ENCODE measurements at places on chromosomes 13 and 19. TPM values are rescaled to one million over a fixed set of nuclear protein-coding genes. Genes with fewer than 3 reads are reported as not detected.
A peak's percentile ranks its signal among the peaks of the same experiment; 100 is the strongest.

- H3K4me1 ChIP-seq = no peaks in the 10 kb centered on the region
- no peak overlapping the region for H3K27ac ChIP-seq
- no peaks in the 10 kb centered on the region for H3K27me3 ChIP-seq
These were observed 33.6 kb downstream of the KCTD15 start for GRCh38 chr19:33830264-33830663.

The KIR2DL1 gene
- total RNA-seq = not detected

DNA sequence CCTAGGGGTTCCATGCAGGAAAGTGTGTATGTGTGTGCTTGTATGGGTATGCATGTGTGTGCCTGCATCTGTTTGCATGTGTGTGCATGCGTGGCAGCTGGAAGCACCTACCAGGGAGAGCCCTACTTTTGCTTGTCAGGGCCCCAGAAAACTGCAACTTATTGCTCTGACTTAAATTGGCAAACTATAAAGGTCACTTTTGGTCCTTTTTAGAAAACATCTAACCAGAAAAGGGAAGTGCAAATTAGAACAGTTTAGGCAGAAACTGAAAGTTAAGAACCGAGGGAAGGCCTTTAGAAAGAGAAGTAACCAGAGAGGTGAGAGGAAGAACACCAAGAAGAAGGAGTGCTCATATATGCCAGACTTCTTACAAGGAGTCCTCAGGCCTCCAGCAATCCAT is 32.5 kb downstream of the DLEU7 start:
- DNase-seq = no peak
- no peaks in the 10 kb centered on the region for H3K36me3 ChIP-seq

GRCh38 chr19:14377883-14378328 is 3.3 kb upstream of the ADGRE5 start:
- no peaks in the 10 kb centered on the region for H3K36me3 ChIP-seq
- no peaks in the 10 kb centered on the region for H3K27me3 ChIP-seq
- no peak for DNase-seq

- H3K4me1 ChIP-seq = peaks cover 65% of the 10 kb centered on the region
- H3K36me3 ChIP-seq = no peaks in the 10 kb centered on the region
- no peaks in the 10 kb centered on the region for H3K27me3 ChIP-seq
- no peak for DNase-seq
These were observed 583 bp downstream of the TECR start for GRCh38 chr19:14530005-14530348.

The ZNF492 gene
- total RNA-seq = not detected

The SHFL gene
- 46.9 TPM for total RNA-seq

- H3K27ac ChIP-seq = peak overlapping the region; percentile 40
- H3K27me3 ChIP-seq = no peaks in the 10 kb centered on the region
- no peaks in the 10 kb centered on the region for H3K36me3 ChIP-seq
- H3K4me3 ChIP-seq = no peak overlapping the region
These were observed 40.6 kb downstream of the DCLK1 start for GRCh38 chr13:36090592-36090991.

GRCh38 chr19:58477871-58478270 is 1.7 kb downstream of the ZNF446 start:
- DNase-seq = peak; percentile 87
- peaks cover 20% of the 10 kb centered on the region for H3K4me1 ChIP-seq
- H3K4me3 ChIP-seq = no peak overlapping the region
- H3K27me3 ChIP-seq = no peaks in the 10 kb centered on the region
- no peak overlapping the region for H3K27ac ChIP-seq

DNA sequence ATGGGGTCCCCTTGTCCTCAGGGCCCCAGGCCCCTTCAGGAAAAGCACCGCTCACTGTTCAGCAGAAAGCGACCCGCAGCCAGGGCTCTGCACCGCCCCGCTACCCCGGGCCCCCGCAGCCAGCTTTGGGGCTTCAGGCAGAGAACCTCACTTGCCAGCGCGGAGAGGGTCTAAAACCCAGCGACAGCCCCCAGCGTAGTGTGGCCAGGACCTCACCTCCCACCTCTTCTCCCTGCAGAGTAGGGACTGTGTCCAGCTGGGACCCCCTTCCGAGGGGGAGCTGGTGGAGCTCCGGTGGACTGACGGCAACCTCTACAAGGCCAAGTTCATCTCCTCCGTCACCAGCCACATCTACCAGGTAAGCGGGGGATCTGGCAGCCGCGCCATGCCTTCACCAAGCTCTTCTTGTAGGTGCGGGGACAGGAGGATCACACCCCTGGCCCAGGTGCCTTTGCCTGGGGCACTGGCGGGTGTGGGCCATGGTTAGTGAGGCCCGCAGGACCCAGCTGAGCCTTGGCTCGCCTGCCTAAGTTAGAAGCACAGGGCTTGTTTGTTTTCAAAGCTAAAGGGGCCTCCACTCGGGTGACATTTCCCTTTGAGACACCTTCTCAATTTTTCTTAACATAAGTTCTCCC is 175.7 kb downstream of the KDM4B start:
- no peak overlapping the region for H3K27ac ChIP-seq
- no peak overlapping the region for H3K4me3 ChIP-seq

The PLK5 gene
- 0.49 TPM for total RNA-seq

DNA sequence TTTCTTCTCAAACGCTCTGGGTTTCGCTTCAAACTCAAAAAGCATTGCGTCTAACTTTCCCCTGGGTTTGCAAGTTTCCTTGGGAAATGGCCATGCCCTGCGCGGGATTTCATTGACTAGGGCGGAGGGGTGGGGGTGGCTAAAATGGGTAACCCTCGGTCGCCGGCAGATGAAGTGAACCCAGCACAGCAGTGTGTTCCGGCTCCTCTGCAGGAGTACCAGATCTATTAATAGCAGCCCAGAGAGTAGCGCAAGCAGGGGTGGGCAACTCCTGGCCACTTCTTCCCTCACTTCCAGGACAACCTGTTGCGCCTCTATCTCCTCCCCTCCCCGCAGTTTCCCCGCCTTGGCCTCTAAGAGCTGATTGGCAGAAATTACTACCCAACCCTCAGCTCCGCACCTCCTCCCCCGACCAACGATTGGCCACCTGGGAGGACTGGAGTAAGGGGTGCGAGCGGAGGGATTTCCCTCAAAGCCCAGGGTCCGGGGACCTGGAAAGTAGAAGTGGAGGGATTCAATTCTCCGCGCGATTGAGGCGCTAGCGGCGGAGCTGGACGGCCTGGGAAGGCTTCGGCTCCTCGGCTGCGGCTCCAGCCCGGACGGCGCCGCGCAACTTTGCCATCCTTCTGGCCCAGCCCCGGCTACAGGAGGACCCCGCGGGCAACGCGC is at the start of gene FREM2:
FREM2 (plus strand) TSS at position 501 of the 669 bp plus-strand sequence. CDS start 268 bp downstream, outside the sequence.
- H3K4me1 ChIP-seq = peaks cover 22% of the 10 kb centered on the region
- H3K36me3 ChIP-seq = no peaks in the 10 kb centered on the region

DNA sequence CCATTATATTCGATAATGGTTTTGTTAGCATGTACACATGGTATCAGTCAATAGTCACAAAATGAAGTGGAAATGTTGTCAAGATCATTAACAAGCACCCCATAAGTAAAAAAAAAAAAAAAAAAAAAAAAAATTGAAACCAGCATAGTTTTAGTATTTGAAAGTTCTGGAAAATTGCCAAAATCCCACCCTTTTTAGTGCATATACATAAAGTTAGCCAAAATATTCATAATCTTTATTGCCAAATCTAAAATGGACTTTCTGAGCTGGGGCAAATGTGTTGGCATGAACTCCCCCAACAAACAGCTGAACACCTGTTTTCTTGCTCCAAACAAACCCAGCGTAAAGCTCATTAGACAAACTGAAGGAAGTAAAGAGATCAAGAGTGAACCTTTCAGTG is 73.9 kb downstream of the MZT1 start:
- H3K36me3 ChIP-seq = no peaks in the 10 kb centered on the region
- H3K4me3 ChIP-seq = no peak overlapping the region
- no peak overlapping the region for H3K27ac ChIP-seq
- DNase-seq = no peak

GRCh38 chr19:39915101-39915847 is 19.2 kb downstream of the FCGBP start:
- H3K4me1 ChIP-seq = no peaks in the 10 kb centered on the region
- no peak overlapping the region for H3K4me3 ChIP-seq
- H3K36me3 ChIP-seq = no peaks in the 10 kb centered on the region

GRCh38 chr19:51566489-51567100 is 4.5 kb upstream of the ZNF175 start:
- H3K4me1 ChIP-seq = peaks cover under 1% of the 10 kb centered on the region
- H3K27ac ChIP-seq = no peak overlapping the region
- no peaks in the 10 kb centered on the region for H3K36me3 ChIP-seq

The CEACAM21 gene
- not detected for total RNA-seq

- no peaks in the 10 kb centered on the region for H3K27me3 ChIP-seq
- DNase-seq = no peak
- H3K4me1 ChIP-seq = peaks cover 7% of the 10 kb centered on the region
These were observed 109.7 kb downstream of the HSPH1 start for GRCh38 chr13:31051999-31052398.

- H3K27ac ChIP-seq = no peak overlapping the region
- no peak for DNase-seq
- H3K4me1 ChIP-seq = peaks cover 7% of the 10 kb centered on the region
- H3K36me3 ChIP-seq = peaks cover 24% of the 10 kb centered on the region
These were observed 5.1 kb downstream of the ZNF784 start for GRCh38 chr19:55619286-55619685.

The LRRC63 gene
- 0.49 TPM for total RNA-seq

DNA sequence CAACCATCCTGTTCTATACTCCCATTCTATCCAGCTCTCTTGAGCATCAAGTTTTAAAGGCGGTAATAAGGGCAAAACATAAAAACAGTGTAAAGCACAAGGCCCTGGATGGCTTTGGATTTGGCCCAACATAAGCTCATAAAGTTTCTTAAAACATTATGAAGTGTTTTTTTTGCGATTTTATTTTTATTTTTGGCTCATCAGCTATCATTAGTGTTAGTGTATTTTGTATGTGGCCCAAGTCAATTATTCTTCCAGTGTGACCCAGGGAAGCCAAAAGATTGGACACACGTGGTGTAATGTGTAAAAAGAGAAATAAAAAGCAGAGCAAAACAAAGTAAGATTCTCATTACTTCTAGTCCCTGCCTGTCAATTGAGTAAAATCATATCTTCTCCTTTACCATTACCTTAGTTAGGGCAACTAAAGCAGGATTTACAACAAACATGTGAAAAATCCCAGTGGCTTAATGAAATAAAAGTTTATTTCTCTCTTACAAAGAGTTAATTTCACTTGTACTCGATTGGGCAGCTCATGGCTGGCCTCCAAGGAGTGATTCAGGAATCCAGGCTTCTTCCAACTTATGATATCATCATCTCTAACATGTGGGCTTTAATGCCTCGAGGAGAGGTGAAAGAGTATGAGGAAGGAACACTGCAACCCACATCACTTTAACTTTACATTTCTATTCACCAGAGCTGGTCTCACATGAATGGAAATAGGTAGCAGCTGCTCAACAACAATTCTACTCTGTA is 725.2 kb upstream of the SLITRK1 start:
- DNase-seq = no peak
- no peaks in the 10 kb centered on the region for H3K4me1 ChIP-seq
- no peaks in the 10 kb centered on the region for H3K27me3 ChIP-seq

GRCh38 chr19:12834976-12835757 is 788 bp upstream of the RTBDN start:
- H3K27me3 ChIP-seq = peaks cover 38% of the 10 kb centered on the region
- no peaks in the 10 kb centered on the region for H3K36me3 ChIP-seq
- no peak for DNase-seq
- H3K4me3 ChIP-seq = no peak overlapping the region

DNA sequence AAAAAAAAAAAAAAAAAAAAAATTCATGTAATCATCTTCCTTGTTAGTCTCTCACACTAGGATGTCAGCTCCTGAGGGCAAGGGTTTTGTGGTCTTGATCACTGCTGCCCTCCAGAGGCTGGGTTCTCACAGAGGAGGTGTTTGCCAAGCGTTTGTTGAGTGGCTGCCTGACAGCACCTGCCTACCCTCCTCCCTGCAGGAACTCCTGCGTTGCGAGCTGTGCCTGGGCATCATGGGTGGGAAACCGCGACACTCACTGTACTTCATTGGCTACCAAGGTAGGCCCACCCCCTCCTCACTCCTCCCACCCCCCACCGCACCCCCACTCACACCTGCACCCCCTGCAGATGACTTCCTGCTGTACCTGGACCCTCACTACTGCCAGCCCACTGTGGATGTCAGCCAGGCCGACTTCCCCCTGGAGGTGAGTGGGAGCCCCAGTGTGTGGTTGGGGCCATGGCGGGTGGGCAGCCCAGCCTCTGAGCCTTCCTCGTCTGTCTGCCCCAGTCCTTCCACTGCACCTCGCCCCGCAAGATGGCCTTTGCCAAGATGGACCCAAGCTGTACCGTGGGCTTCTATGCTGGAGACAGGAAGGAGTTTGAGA is 8.1 kb downstream of the ATG4D start:
- H3K4me3 ChIP-seq = no peak overlapping the region
- peaks cover 46% of the 10 kb centered on the region for H3K4me1 ChIP-seq
- no peak for DNase-seq
- no peak overlapping the region for H3K27ac ChIP-seq
- H3K27me3 ChIP-seq = no peaks in the 10 kb centered on the region
- H3K36me3 ChIP-seq = no peaks in the 10 kb centered on the region

DNA sequence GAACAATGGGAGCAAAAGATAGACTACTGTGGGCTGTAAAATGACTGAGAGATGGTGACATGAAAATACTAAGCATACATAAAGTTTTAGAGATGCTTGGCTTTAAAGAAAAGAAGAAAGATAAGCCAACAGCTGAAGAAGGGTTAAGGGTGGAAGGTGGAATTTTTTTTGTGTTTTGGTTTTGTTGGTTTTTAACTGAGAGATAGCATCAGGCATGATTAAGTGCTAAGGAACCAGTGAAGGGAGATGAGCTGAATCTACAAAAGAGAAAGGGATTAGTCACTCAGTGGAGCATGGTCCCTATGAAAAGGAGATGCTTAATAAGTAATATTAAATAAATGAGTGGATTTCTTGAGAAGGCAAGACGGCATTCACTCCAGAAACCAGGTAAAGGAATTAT is 12.5 kb upstream of the TBC1D4 start:
- no peak overlapping the region for H3K27ac ChIP-seq
- no peak for DNase-seq
- H3K4me1 ChIP-seq = no peaks in the 10 kb centered on the region
- H3K4me3 ChIP-seq = no peak overlapping the region
- H3K36me3 ChIP-seq = no peaks in the 10 kb centered on the region

The ATP8B3 gene
- total RNA-seq = 3.2 TPM

The DMKN gene
- total RNA-seq = 237 TPM

The PCDH9 gene
- 3.7 TPM for total RNA-seq

DNA sequence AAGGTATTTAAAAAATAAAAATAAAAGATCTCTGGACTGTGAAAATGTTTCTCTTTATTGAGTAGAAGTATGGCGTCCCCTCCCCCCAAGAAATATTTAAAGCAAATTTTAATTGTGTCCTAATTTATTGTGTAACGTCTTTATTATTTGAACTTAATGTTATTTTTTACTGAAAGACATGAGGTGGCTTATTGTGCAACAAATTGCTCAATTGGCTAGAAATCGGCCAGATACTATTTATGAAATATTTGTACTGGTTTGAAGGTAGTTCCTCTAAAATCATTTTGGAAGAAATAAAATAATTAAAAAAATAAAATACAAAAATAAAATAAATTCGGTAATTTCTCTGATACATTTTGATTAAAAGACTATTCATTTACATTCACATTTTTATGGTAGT is 162.3 kb downstream of the DACH1 start:
- no peaks in the 10 kb centered on the region for H3K27me3 ChIP-seq
- H3K4me1 ChIP-seq = no peaks in the 10 kb centered on the region
- no peak overlapping the region for H3K27ac ChIP-seq
- no peaks in the 10 kb centered on the region for H3K36me3 ChIP-seq

GRCh38 chr19:531753-532560 is at the start of gene CDC34:
TSS of gene CDC34 (plus strand) at chr19:531760. CDS start at chr19:531932, 172 bp downstream.
- peak within 1 kb of the TSS; percentile 95 for H3K4me3 ChIP-seq
- DNase-seq = no peak
- peaks cover 4% of the 10 kb centered on the region for H3K36me3 ChIP-seq
- peaks cover 43% of the 10 kb centered on the region for H3K4me1 ChIP-seq
- no peaks in the 10 kb centered on the region for H3K27me3 ChIP-seq
